Natural killer cell treated with Interleukin-12 subunit alpha and Interleukin-12 subunit beta and Interleukin-15 and Interleukin-18, amount 100 ng/mL, for 72 hours (primary cell): ENCODE measurements at places on chromosomes 3 and 15.

DNA sequence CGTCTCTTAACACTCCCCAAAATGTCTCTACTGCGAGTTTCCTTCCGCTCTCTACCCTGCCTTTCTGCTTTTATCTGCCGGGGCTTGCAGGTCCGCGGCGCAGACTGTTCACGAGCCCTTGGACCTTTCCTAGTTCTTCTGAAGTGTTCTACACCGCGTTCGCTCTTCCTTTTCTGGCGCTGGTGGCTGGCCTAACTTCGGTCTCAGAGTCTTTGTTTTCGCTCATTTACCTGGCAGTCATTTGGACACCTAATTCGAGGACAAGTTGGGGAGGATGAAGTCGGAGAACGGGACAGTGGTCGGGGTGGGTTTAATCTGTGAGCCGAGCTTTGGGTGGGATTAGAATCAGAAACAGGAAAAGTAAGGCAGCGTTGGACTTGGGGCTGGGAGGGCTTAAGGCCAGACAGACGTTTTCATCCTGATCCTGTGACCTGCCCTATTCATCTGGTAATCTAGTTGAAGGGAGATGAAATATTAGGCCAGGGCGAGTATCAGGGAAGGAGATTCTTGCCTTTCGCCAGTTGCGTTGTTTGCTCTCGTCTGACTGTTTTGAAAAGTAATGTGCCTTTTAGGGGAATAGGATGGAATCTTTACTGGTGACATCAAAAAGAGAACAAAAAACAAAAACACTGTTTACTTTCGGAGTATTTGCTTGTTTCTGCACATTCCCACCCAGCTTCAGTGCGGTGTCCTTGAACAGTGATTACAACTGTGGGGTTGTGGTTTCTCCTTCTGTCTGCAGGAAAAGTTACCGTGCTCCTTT lies 1.8 kb downstream of the DIPK2A start:
- peak overlapping the region; percentile 86 for H3K27ac ChIP-seq
- peaks cover 40% of the 10 kb centered on the region for H3K4me1 ChIP-seq
- H3K4me3 ChIP-seq, result peak overlapping the region; percentile 95
- H3K27me3 ChIP-seq, result no peaks in the 10 kb centered on the region

DNA sequence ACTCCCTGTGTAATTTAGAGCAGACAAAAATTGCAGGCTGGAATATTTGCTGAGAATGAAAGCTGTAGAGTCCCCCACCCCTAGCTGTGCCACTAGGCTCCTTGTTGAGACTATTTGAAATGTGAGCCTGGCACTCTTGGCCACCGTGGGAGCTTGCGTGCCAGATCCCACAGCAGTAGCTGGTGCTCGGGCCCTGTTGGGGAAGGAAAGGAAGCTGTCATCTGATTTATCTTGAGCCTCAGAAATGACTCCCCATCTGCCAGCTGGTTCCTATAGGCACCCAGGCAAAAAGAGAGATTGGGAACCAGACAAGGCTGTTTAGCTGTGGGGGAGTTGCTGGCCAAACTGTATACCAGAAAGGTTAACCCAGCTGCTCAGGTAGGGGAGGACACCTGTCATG lies 23.4 kb upstream of the CLEC3B start:
- peaks cover 21% of the 10 kb centered on the region for H3K4me1 ChIP-seq
- H3K36me3 ChIP-seq, result peaks cover 28% of the 10 kb centered on the region
- no peak overlapping the region for H3K27ac ChIP-seq
- no peaks in the 10 kb centered on the region for H3K27me3 ChIP-seq
- no peak overlapping the region for H3K4me3 ChIP-seq

- no peak overlapping the region for H3K4me3 ChIP-seq
- H3K36me3 ChIP-seq, result no peaks in the 10 kb centered on the region
- no peaks in the 10 kb centered on the region for H3K4me1 ChIP-seq
- H3K27ac ChIP-seq, result no peak overlapping the region
These were observed 138.0 kb upstream of the UBE2E1 start for GRCh38 chr3:23667536-23668429.

- peaks cover 25% of the 10 kb centered on the region for H3K4me1 ChIP-seq
- H3K36me3 ChIP-seq, result no peaks in the 10 kb centered on the region
- no peak overlapping the region for H3K4me3 ChIP-seq
- DNase-seq, result no peak
- H3K27me3 ChIP-seq, result no peaks in the 10 kb centered on the region
These were observed 93.1 kb upstream of the SKOR1 start for GRCh38 chr15:67732164-67732563.

DNA sequence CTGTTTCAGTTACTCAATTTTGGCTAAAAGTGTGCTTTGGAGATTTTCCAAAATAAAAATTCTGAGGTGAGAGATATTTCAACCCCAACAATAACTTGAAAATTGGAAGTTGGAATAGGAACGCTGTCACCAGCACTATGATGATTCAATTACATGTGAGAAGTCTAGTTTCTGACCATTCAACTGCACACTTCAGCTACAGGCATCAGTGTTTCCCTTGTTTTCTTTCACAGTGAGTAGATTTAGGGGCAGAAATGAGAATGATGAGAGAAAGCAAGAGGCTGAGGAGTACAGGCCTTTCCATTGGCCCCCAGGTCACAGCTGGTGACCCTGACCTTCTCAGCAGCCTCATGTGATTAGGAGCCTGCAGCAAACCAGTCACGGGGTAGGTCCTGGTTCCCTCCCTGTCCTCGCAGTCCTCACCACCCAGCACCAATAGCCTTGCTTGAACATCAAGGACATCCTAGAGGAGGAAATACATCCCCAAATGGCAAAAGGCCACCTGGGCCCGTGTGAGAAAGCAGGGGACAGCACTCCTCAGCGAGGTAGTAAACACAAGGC lies 10.0 kb upstream of the FILIP1L start:
- no peaks in the 10 kb centered on the region for H3K4me1 ChIP-seq
- H3K27me3 ChIP-seq, result peaks cover 2% of the 10 kb centered on the region
- H3K36me3 ChIP-seq, result no peaks in the 10 kb centered on the region

DNA sequence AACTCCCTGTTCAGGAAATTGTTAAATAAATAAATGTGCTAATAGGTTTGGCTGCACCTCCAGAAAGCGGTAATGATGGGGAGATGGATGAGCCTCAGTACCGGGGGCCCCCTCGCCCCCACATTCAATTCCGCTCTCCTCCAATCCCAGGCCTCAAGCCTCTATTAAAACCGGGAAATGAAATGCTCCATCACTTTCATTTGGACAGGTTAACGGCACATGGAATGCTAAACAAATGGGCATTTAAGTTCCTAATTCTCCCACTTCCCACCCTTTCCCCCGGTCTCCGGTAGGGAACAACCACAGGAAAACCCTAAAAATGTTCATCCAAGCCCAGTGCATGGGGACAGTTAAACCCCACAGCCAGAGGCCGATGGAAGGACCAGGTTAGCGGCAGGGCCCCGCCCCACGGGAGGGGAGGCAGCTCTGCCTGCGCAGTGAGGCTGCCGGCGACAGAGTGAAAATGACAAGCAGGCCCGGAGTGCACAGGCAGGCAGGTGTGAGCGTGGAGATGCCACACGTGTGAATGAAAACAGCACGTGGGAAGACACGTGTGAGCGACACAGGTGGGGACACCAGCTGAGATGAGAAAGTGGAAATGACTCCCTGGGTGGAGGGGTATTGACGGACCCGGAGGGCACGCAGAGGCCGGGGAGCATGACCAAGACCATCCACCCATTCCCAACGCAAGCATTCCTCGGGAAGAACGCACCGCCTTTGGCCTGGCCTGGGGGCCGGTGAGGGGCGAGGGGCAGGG lies 28.1 kb downstream of the RNU5B-1 start:
- H3K36me3 ChIP-seq, result no peaks in the 10 kb centered on the region
- H3K4me1 ChIP-seq, result no peaks in the 10 kb centered on the region
- no peak for DNase-seq

GRCh38 chr3:30680789-30681648 lies 74.6 kb downstream of the TGFBR2 start:
- H3K36me3 ChIP-seq, result peaks cover 31% of the 10 kb centered on the region
- H3K4me3 ChIP-seq, result peak overlapping the region; percentile 34
- H3K4me1 ChIP-seq, result peaks cover 69% of the 10 kb centered on the region
- peak overlapping the region; percentile 52 for H3K27ac ChIP-seq
- DNase-seq, result no peak

GRCh38 chr3:183527428-183528379 lies 27.8 kb downstream of the KLHL6 start:
- H3K27ac ChIP-seq, result peak overlapping the region; percentile 81
- DNase-seq, result no peak
- peaks cover 52% of the 10 kb centered on the region for H3K4me1 ChIP-seq
- peak overlapping the region; percentile 54 for H3K4me3 ChIP-seq
- H3K27me3 ChIP-seq, result no peaks in the 10 kb centered on the region
- H3K36me3 ChIP-seq, result peaks cover 12% of the 10 kb centered on the region

DNA sequence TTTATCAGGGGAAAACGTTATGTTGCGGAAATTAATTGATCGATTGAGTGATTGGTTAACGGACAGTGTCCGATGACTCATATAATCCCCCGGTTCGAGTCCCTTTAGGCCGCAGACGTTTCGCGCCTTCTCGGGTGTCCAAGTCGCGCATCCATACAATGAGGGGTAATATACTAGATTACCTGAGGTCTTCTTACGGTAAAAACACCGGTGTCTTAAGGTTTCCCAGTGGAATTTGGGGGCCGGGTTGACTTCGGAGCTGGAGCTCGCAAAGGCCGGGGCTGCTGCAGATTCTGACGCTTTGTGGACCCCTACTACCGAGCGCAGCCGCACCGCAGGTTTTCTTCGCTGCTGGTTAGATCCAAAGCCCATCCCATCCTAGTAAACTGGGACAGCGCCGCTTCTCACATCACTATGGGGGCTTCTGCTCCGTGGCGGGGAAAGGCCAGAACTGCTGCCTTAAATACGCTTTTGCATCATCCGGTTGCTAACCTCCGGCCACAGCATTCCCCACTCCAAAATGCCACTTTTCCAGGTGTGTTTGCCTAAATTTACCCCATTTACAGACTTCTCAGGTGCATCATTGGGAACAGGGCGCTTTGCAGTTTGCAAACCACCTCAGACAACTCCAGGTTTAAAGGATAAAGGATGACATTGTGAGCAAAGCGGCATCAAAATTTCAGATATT lies 858 bp upstream of the SACM1L start:
- no peak for DNase-seq
- H3K4me3 ChIP-seq, result peak overlapping the region; percentile 93
- no peaks in the 10 kb centered on the region for H3K27me3 ChIP-seq
- peaks cover 27% of the 10 kb centered on the region for H3K36me3 ChIP-seq
- H3K27ac ChIP-seq, result peak overlapping the region; percentile 99

DNA sequence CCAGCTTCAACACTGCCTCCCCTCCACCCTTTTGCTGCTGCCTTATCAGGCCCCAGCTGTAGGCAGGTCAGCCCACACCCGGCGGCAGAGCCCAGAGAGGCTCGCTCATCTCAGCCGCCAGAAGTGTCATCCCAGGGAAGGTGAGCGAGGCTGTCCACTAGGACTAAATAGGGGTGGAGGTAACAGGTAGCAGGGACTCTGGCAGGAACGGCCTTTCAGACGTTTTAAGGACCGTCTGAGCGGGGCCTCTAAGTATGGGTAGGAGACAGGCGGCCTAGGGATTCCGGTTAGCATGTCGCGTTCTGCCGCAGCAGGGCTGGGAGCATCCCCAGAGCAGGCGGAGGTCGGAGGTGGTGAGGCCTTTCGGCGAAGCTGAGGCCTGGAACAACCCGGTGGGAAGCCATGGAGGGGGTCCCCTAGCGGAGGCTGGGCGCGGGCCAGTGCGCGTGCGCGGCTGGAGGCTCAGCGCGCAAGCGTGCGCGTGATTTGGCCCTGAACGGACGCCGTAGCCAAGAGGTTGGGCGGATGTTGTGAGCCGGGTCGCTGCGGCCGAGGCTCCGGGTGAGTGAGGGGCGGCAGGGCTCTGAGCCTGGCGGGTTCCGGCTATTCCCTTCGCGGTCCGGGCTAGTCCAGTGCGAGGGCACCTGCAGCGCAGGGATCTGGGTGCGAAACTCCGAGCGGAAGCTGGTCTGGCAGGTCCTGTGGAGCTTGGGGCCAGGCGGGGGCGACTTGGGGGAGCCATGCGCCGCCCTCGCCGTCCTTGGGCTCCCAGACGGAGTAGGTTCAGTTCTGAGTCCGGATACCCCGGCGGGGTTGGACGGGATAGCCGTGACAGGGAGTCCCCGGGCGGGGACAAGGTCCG lies at the start of the genes MST1 and RNF123:
TSS of gene MST1 (minus strand) at position 429 of the 862 bp plus-strand sequence. CDS start 783 bp downstream, outside the sequence.
TSS of gene RNF123 (plus strand) at position 512 of the 862 bp plus-strand sequence. CDS start 1,609 bp downstream, outside the sequence.
- peak; percentile 93 for DNase-seq
- peak within 1 kb of the TSS; percentile 96 for H3K4me3 ChIP-seq
- H3K27ac ChIP-seq, result peak within 1 kb of the TSS; percentile 98
- H3K36me3 ChIP-seq, result no peaks in the 10 kb centered on the region
- peaks cover 24% of the 10 kb centered on the region for H3K4me1 ChIP-seq

DNA sequence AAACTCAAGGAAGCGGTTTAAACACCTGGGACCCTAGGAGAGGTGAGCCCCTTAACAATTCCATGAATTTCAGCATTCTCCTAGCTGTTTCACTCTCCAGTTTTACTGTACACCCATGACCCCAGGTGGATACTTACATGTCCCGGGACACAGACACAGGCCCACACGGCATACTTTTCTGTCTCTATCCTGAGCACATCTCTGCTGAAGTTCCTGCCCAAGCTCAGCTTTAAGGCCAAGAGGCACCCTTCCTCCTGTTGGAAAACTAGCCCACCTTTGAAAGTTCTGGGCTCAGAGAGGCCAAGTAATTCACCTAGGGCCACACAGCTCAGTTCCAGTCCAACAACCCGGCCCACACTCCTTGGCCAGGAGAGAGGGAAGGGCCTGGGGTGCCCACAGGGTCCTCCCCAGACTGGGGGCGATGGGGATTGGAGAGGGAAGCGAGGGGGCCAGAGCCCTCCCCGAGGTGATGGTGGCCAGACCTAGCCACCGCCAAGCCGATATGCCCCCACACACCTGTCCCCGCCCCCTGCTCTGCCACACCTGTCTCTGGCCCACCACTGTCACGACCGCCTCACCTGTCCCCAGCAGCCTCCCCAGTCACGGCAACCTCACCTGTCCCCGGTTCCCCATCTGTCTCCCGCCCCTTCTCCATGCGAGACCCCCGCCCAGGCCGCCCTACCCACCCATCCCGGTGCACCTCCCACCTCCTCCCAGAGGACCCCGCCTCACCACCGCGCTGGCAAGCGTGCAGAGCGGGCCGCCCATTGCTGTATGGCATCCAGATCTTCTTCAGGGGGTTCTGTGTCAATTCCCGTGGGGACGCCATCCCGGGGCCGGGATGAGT lies 431 bp downstream of the PFKFB4 start:
- peak overlapping the region; percentile 88 for H3K4me3 ChIP-seq
- no peak for DNase-seq
- peak overlapping the region; percentile 66 for H3K27ac ChIP-seq
- H3K36me3 ChIP-seq, result no peaks in the 10 kb centered on the region

- peak overlapping the region; percentile 40 for H3K27ac ChIP-seq
- no peak for DNase-seq
- peak overlapping the region; percentile 1 for H3K4me3 ChIP-seq
- H3K36me3 ChIP-seq, result peaks cover 40% of the 10 kb centered on the region
- H3K4me1 ChIP-seq, result peaks cover 74% of the 10 kb centered on the region
These were observed 25.1 kb downstream of the MCTP2 start for GRCh38 chr15:94256511-94256910.

GRCh38 chr3:62758296-62759066 lies 116.7 kb downstream of the CADPS start:
- no peak overlapping the region for H3K4me3 ChIP-seq
- no peak for DNase-seq
- no peaks in the 10 kb centered on the region for H3K4me1 ChIP-seq
- H3K36me3 ChIP-seq, result no peaks in the 10 kb centered on the region
- H3K27ac ChIP-seq, result no peak overlapping the region

GRCh38 chr3:172341482-172342059 lies 106.7 kb downstream of the GHSR start:
- no peak overlapping the region for H3K4me3 ChIP-seq
- H3K36me3 ChIP-seq, result peaks cover 22% of the 10 kb centered on the region
- DNase-seq, result no peak
- no peaks in the 10 kb centered on the region for H3K4me1 ChIP-seq

- H3K36me3 ChIP-seq, result peaks cover 6% of the 10 kb centered on the region
- H3K27ac ChIP-seq, result peak overlapping the region; percentile 23
- H3K4me3 ChIP-seq, result peak overlapping the region; percentile 60
- peaks cover 25% of the 10 kb centered on the region for H3K4me1 ChIP-seq
- H3K27me3 ChIP-seq, result no peaks in the 10 kb centered on the region
These were observed 67.8 kb downstream of the FMN1 start for GRCh38 chr15:33126559-33127290.
